Prostate gland (tissue), 2 donors: ENCODE measurements at places on chromosomes 6 and 20.

GRCh38 chr6:22025468-22026163 is 271.2 kb downstream of the PRL start:
- DNase-seq, result no peak

GRCh38 chr6:105400501-105400900 is 2.4 kb downstream of the PREP start:
- no peak for DNase-seq

- DNase-seq, result no peak
Measured at GRCh38 chr6:22372922-22373321, 76.1 kb upstream of the PRL start.

GRCh38 chr6:168574699-168575195 is 133.8 kb downstream of the SMOC2 start:
- peak; percentile 50 for DNase-seq

- no peak for DNase-seq
Measured at GRCh38 chr6:15462256-15462655, 200.6 kb downstream of the DTNBP1 start.

- DNase-seq, result no peak
Measured at GRCh38 chr6:110550353-110550752, 73.9 kb upstream of the SLC22A16 start.

DNA sequence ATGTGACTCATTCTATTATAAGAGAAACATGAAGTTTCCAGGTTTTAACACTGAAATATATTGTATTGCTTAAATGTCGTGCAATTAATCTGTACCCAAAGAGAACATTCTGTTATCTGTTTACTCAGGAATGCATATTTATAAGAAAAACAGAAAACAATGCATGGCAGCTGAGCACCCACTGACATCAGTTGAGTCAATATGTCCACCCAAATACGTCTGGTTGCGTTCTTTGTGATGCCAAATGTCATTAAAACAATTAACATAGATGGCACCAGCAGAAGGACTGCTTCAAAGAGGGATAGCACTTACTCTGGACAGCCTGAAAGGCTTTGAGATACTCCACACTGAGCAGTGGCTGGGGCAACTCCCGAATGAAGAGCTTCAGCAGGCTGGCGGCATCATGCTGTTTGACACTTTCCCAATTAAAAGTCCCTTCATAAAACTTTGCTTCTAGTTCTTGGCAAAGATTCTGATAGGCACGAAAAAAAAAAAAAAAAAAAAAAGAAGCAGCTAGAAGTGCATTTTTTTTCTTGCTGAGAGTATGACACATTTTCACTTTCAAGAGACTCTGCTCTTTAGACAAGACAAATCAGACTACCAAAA is 102.3 kb downstream of the ARHGAP18 start:
- DNase-seq, result no peak
